ENCODE measurements at places on chromosomes 5 and 9.

DNA sequence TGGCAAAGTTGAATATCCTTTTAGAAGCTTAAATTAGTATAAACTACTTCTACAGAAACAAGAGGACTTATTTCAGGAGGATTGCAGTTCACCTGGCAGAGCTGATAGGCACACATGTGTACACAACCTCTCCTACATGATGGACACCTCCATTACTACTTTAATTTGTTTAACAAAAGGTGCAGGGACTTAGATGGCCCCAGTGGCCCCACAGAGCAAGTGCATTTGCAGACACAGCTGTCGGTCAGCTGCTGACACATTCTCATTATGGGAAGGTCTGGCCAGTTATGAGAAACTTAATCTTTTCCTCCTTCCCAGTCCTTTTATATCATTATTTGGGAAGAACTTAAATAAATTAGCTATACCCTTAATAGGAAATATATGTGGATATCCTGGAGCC is 28.3 kb downstream of the TDRD7 start:
- DNase-seq, result no peak

DNA sequence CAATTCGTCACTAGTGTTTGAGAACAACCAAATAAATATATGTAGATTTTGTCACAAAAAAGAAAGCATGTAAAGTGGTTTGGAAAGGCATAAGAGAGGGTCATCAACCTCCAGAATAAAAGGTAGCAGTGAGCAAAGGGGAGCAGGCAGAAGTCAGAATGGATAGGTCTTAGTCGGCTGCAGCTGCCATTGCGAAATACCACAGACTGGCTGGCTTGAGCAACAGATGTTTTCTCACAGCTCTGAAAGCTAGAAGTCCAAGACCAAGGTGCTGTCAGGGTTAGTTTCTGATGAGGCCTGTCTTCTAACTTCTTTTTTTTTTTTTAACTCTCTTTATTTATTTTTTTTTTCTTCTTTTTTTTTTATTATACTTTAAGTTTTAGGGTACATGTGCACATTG is 208.1 kb upstream of the PIK3R1 start:
- no peak for DNase-seq

- DNase-seq, result no peak
Measured at GRCh38 chr5:78237911-78238310, 56.6 kb downstream of the AP3B1 start.

- DNase-seq, result no peak
Measured at GRCh38 chr5:113029614-113030013, 53.0 kb downstream of the DCP2 start.
